Stimulated activated CD4-positive, alpha-beta T cell treated with anti-CD3 and anti-CD28 coated beads, Interleukin-1b, Interleukin-23, amount 100 ng/mL, for 1 hour (primary cell): ENCODE measurements at places on chromosomes 3 and 15.

GRCh38 chr3:133937756-133938601 lies 42.3 kb upstream of the RAB6B start:
- DNase-seq: no peak

- DNase-seq: no peak
These were observed 98.8 kb downstream of the ATG7 start for GRCh38 chr3:11370966-11371365.

GRCh38 chr15:26083457-26083856 lies 220.3 kb upstream of the ATP10A start:
- no peak for DNase-seq

- no peak for DNase-seq
These were observed 476.9 kb downstream of the ZNF385D start for GRCh38 chr3:21274079-21274571.

DNA sequence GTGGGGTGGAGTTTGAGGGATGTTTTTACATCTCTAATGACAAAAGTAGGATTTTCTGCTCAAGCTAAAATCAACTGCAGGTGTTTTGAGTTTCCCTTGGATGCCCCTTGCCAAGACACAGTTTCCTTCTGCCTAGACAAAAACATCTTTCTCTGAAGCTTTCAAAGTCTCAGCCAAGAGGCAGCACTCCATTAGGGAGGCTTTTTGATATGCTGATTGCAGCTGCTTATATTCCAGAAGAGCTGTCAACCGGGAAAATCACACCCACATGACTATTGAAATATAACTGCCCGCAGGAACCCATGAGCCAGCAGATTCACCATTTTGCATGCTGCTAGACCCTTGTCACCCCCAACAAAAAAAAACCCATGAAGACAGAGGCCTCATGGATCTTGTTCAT lies 27.5 kb upstream of the ZNF148 start:
- no peak for DNase-seq

GRCh38 chr3:73529308-73530021 lies 95.3 kb downstream of the PDZRN3 start:
- no peak for DNase-seq

DNA sequence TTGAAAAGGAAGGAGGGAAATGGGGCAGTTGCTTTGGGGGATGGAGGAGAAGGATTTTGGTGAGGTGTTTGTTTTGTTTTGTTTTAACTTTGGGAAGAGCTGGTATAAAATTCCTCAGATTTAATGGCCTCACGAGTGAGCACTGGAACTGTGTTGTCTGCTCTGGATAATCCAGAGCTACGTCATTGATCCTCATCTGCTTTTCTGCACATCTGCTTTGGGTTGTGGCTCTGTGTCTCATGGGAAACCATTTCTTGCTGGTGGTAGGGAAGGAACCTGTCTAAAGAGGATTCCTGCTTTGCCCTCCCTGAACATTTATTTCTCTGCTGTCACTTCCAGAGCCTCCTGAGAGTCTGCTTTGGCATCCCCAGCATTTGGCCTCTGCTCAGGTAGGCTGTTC lies 3.1 kb downstream of the SNRK start:
- DNase-seq: no peak

GRCh38 chr15:68149059-68149458 lies 56.1 kb downstream of the CALML4 start:
- no peak for DNase-seq

DNA sequence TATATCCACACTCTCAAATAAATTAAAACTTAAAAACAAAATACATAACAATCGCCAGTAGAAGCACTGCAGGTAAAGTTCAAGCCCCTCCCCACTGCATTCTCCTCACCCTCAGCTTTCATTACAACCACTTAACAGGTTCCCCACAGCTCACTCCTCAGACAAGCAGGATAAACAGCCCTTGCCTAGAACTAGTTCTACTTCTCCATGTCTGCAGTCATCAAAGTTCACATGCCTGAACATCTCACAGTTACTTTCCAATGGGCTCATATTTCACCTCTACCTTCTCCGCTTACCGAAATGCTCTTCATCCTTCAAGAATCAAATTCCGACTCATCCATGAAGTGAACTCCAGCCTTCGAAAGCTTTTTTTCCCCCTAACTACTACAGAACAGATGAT lies 4.1 kb downstream of the YEATS2 start:
- no peak for DNase-seq

DNA sequence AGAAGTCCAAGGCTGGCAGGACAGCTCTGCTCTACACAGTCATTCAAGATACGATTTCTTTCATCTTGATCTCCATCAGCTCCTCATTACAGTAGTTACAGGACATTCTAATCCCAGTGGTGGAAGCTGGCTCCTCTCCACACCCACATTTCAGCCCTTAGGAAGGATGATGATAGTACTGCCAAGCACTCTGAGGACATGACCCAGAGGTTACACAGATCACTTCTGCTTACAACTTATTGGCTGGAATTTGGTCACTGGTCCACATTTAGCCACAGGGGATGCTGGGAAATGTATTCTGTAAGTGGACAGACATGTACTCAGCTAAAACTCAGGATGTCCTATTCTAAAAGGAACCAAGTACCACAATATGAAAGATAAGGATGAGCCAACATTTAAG lies 77.1 kb downstream of the IQCH start:
- DNase-seq: no peak

GRCh38 chr15:26877831-26878230 lies 11.0 kb downstream of the GABRA5 start:
- DNase-seq: no peak

GRCh38 chr15:55917881-55918296 lies 75.5 kb downstream of the NEDD4 start:
- no peak for DNase-seq

- DNase-seq: no peak
These were observed 42.9 kb downstream of the FGD5 start for GRCh38 chr3:14861446-14862302.

- DNase-seq: no peak
These were observed 217.7 kb upstream of the CGNL1 start for GRCh38 chr15:57158589-57158988.

GRCh38 chr3:111594781-111595180 lies 365 bp downstream of the ZBED2 start:
- no peak for DNase-seq

DNA sequence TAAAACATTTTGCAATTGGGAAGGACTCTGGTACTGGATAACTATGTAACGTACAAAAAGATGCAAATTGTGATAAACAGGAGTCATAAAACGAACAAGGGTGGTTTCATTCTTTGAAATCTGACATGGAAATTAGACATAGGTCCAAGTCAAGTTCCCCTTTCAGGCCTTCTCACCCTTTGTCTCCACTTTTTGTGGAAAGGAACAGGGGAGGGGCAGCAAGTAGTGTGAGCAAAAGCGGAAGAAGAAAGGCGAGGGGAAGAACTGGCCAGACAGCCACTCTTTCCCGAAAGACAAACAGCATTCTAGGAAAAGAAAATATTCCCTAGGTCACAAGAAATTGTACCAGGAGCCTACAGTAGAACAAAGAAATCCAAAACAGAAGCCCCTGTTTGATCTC lies 52.6 kb downstream of the MCF2L2 start:
- no peak for DNase-seq
